ENCODE measurements at places on chromosomes 13 and 19. TPM values are rescaled to one million over a fixed set of nuclear protein-coding genes. Genes with fewer than 3 reads are reported as not detected.
A peak's percentile ranks its signal among the peaks of the same experiment; 100 is the strongest.

DNA sequence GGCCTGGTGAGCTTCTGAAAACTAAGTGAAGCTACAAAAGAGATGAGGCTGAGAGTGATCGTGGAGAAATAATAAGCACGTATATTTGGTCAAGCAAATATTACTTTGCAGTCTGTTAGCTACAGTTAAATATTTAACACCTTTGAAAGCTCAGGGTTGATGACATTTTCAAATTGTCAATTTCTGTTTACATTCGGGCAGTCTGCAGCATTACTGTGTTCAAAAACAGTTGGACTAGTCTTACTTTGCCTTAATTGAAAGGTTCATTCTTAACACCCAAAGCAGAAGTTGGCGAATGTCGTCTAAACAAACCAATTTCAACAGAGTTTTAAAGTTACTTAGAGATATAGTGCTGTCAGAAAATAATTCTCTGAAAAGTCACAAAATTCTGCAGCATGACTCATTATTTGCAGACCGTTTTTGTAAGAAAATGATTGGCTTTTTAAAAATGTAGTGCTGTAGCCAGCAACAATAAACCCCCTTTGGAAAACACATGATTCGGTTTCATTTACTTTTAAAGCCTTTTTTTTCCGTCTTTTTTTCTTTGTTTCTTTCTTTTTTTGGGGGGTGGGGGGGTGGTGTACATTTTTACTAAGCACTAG is 549.0 kb downstream of the GPC6 start:
- H3K27me3 ChIP-seq = no peaks in the 10 kb centered on the region
- DNase-seq = no peak
- no peak overlapping the region for H3K4me3 ChIP-seq
- H3K27ac ChIP-seq = no peak overlapping the region

The VMAC gene
- total RNA-seq = 7.1 TPM

DNA sequence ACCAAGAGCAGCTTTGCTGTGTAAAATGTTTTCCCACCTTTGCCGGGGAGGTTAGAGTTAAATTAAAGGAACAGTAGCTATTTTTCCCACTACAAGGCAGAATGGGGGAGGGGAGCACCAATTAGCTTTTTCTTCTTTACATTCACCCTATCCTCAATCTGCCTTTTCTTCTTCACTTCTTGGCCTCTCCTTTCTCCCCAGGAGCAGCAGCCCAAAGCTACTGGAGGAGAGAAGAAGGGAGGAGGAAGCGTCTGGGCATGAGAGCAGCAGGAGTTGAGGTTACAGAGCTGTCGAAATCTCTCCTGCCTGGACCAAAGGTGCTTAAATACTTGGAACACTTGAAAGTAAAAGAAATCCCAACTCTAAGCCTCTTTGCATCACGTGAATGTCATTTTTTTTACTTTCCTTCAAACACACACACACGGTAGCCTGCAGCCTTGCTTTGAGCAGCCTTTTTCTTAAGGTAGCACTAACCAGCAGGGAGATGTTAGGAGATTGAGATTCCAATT is 39.0 kb upstream of the WASF3 start:
- H3K36me3 ChIP-seq = no peaks in the 10 kb centered on the region
- peaks cover 50% of the 10 kb centered on the region for H3K27me3 ChIP-seq
- no peaks in the 10 kb centered on the region for H3K4me1 ChIP-seq

DNA sequence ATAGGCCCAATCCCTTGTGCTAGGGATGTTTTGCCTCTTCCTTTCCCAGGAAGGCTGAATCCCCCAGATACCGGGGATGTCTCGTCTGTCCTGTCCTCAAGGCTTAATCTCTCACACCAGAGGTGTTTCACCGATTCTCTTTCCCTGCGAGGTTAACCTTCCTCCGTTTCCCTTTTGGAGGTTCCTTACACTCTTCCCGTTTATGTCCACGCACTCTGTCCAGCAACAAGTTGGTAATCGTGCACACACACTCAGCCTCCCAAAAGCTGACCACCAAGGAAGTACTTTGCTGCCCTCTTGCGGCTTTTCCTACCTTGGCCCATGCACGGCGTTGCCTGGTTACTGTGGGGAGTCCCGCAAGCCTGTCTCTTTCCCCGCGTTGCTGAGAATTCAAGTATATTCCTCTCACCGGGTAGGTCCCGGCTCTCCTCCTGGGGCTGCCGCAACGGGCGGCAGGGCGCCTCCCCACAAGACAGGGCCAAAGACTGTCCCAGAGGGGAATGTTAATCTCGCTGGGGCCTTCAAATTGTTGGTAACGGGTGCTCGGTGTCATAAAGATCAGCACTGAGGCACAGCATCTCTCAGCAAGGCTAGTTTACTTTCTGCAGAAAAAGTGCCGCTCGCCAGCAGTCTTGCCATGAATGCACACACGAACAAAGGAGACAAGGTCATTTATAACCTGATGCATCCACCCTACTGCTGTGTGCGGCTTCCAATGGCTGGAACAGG is 36.7 kb upstream of the CD177 start:
- DNase-seq = no peak
- no peak overlapping the region for H3K4me3 ChIP-seq
- peaks cover 8% of the 10 kb centered on the region for H3K36me3 ChIP-seq
- peaks cover 24% of the 10 kb centered on the region for H3K4me1 ChIP-seq

The TMEM150B gene
- not detected for total RNA-seq

GRCh38 chr13:23679220-23679619 is 109.0 kb downstream of the TNFRSF19 start:
- H3K36me3 ChIP-seq = no peaks in the 10 kb centered on the region
- H3K4me1 ChIP-seq = peaks cover 12% of the 10 kb centered on the region
- DNase-seq = no peak
- H3K27ac ChIP-seq = no peak overlapping the region

GRCh38 chr19:16168465-16169081 is 4.8 kb downstream of the CIB3 start:
- H3K4me1 ChIP-seq = peaks cover 40% of the 10 kb centered on the region
- no peak overlapping the region for H3K4me3 ChIP-seq
- H3K36me3 ChIP-seq = no peaks in the 10 kb centered on the region
- H3K27ac ChIP-seq = no peak overlapping the region
- no peaks in the 10 kb centered on the region for H3K27me3 ChIP-seq
- no peak for DNase-seq

DNA sequence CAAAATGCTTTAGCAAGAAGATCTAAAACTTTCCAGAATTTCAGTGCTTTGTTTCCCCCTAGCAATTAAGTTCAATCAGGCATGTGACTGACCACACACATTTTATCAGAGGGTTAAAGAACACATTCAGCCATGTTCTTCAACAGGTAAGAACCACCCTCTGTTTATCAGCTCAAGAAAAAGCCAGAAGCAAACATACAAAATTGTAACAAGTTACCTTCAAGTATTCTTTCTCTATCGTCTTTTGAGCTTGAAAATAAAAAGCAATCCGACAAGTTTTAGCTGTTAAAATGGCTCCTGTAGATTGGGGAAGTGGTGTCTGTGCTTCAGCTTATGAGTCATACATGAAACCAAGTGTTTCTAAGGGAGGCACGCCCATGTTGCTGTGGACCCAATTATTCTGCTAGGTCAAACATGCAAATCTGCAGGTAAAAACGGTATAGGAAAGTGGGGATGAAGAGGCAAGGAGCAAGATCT is at the start of gene ELF1:
Gene ELF1 (minus strand): TSS at position 306 of the 477 bp plus-strand sequence. CDS start 37,262 bp downstream, outside the sequence.
- no peaks in the 10 kb centered on the region for H3K27me3 ChIP-seq
- peak within 1 kb of the TSS; percentile 100 for H3K27ac ChIP-seq
- H3K36me3 ChIP-seq = 0 out of 2 replicates have a peak, but pooled peaks cover 5% of the 10 kb centered on the region
- H3K4me1 ChIP-seq = peaks cover 31% of the 10 kb centered on the region
- peak within 1 kb of the TSS; percentile 77 for H3K4me3 ChIP-seq

The ATP4A gene
- not detected for total RNA-seq

DNA sequence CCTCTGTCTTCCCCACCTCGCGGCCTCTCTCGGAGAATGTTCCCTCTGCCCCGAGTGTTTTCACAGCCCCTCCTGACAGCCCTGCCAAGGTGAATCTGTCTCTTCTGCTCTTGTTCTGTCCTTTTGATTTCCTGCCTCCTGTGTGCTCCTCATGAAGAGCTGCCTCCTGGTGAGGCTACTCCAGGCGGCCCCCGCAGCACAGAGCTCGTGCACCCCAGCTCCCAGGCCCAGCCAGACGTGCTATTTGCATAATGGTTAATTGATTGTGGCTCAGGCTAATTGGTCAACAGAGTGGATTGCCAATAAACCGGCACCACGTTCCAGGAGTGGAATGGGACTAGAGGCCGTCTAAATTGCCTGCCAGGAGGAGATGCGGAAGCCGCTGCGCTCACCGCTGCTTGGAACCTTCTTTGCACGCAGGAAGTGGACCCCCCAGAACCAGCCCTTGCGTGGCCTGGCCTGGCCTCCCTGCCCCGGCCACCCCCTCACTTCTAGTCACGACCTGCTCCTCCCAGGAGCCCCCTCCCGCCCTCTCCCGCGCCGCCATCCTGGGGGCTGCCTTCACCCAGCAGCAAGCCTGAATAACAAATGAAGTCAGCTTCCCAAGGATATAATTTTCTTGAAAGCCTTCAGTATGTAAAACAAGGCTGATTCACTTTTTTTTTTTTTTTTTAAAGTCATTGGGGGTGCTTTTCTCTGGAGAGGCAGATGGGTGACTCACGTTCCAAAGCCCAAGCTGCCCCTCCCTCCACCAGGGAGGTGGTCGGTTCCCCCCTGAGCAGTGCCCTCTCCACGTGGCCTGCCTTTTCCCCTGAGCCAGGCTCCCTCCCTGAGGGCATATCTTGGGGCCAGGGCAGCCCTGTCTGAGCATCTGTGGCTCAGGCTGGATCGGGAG is 144.0 kb downstream of the KDM4B start:
- no peaks in the 10 kb centered on the region for H3K36me3 ChIP-seq
- no peaks in the 10 kb centered on the region for H3K27me3 ChIP-seq

GRCh38 chr13:51636349-51636890 is 52.2 kb downstream of the WDFY2 start:
- DNase-seq = no peak
- H3K27me3 ChIP-seq = no peaks in the 10 kb centered on the region
- H3K4me3 ChIP-seq = no peak overlapping the region

DNA sequence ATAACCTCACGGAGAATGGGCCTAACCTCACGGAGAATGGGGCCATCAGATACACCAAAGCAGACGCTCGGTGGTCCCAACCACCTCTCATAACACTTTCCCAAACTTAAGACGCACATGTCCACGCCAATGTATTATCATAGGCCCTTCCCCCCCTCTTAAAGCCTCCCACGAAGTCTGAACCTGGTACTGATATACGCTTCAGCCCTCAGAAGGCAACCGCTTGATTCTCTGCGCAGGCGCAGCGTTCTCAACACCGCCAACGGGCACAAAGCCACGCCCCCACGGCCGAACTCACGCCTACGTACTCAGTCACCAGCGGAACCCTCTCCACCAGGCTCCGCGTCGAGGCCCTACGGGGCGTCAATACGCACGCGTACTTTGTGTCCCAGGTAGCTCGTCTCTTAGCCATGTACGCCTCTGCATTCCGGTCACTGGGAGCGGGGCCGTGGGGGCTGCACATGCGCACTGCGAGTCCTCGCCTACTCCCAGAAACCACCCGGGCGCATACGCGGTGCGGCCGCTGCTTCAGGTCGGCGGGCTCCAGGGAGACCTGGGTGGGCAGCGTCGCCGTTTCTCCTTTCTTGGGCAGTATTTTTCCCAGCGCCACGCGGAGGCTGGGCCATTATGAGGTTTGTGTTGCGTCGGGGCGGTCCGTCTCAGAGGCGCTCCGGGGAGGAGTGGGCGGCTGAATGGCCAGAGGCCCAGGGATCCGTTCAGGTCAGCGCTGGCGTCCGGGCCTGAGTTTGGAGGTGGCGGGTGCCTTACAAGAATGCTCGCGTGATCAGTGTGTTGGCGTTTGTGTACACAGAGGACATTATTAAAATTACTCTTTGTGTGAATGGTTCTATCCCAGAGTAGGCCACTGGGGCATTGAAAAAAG is 25.3 kb downstream of the ZNF582 start:
- DNase-seq = peak; percentile 45
- H3K27me3 ChIP-seq = 0 out of 2 replicates have a peak, but pooled peaks cover 18% of the 10 kb centered on the region
- H3K36me3 ChIP-seq = no peaks in the 10 kb centered on the region
- H3K27ac ChIP-seq = no peak overlapping the region
- H3K4me3 ChIP-seq = no peak overlapping the region

The ADAMTS10 gene
- total RNA-seq = 0.60 TPM

DNA sequence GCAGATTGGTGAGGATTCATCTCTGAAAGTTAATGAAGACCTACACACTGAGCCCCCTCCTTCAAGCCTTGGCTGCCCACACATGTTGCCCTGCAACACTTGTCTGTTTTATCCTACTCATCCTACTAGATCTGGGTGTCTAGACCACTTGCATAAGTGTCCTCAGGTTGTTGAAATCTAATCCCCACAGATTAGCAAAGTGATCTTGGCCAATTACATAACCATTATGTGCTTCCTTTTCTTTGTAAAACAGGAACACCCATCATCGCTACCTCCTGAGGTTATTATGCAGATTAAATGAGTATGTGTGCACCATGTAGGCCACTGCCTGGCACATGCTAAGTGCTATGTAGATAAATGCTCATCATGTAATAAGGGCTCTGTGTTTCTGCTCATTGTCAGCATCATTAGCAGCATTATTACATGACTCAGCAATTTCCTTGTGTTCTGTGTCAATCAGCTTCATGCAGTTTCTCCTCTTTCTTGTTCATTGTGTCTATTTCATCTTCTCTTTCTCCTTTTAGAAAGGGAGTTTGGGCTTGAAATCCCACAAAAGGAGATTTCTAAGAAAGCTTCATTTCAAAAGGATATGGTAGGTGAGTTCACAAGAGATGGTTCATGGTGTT is 15.1 kb downstream of the ZNF175 start:
- no peak overlapping the region for H3K27ac ChIP-seq
- H3K27me3 ChIP-seq = no peaks in the 10 kb centered on the region
- DNase-seq = no peak
- peaks cover 34% of the 10 kb centered on the region for H3K36me3 ChIP-seq

The KLF12 gene
- total RNA-seq = 10.3 TPM

GRCh38 chr13:41691274-41691673 is 233.9 kb downstream of the RGCC start:
- H3K4me1 ChIP-seq = peaks cover 25% of the 10 kb centered on the region
- no peak for DNase-seq
- no peak overlapping the region for H3K27ac ChIP-seq

DNA sequence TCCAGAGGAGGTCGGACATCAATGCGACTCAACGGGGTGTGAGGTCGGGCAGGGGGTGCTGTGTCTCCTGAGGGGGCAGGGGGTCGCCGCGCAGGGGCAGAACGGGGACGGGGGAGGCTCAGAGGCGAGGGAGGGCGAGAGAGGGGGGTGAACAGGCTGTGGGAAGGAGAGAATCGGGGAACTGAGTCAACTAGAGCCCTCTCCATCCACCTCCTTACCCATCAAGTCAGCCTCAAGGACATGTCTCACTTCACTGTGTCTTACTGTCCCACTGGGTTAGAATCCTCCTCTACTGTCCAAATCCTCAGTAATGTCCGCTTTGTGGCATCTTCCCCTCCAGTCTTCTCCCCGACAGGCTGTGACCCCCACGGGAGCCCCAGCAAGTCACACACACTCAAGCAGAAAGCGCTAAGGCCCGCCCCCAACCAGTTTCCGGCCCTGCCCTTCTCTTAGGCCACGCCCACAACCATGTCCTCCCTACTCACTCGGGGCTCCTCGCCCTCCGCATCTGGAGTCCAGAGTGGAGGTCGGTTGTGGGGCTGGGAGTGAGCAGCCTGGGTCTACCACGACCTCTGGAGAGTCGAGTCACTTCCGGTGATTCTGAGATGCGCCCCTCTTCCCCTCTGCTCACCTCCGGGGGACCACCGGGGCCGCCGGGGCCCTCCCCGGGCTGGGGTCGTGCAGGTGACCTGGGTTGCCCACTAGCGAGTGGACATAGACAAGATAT is 9.3 kb downstream of the PLEKHA4 start:
- DNase-seq = no peak
- 0 out of 2 replicates have a peak, but pooled peaks cover 4% of the 10 kb centered on the region for H3K27me3 ChIP-seq
- H3K27ac ChIP-seq = no peak overlapping the region
- no peak overlapping the region for H3K4me3 ChIP-seq
- 0 out of 2 replicates have a peak, but pooled peaks cover 2% of the 10 kb centered on the region for H3K4me1 ChIP-seq

GRCh38 chr13:113616991-113617749 is 32.6 kb downstream of the TFDP1 start:
- H3K27ac ChIP-seq = no peak overlapping the region
- H3K4me1 ChIP-seq = no peaks in the 10 kb centered on the region
- no peaks in the 10 kb centered on the region for H3K27me3 ChIP-seq
